ENCODE measurements at places on chromosomes 5 and 9.

GRCh38 chr9:135032868-135033460 lies 54.5 kb upstream of the OLFM1 start:
- H3K4me1 ChIP-seq = no peaks in the 10 kb centered on the region
- no peak overlapping the region for H3K27ac ChIP-seq
- no peaks in the 10 kb centered on the region for H3K36me3 ChIP-seq
- no peak overlapping the region for H3K4me3 ChIP-seq

GRCh38 chr9:128077847-128078503 lies 9.9 kb downstream of the SLC25A25 start:
- H3K36me3 ChIP-seq = no peaks in the 10 kb centered on the region
- peak overlapping the region; percentile 83 for H3K27ac ChIP-seq
- DNase-seq = no peak
- no peaks in the 10 kb centered on the region for H3K27me3 ChIP-seq
- peaks cover 15% of the 10 kb centered on the region for H3K4me1 ChIP-seq
- H3K4me3 ChIP-seq = no peak overlapping the region

DNA sequence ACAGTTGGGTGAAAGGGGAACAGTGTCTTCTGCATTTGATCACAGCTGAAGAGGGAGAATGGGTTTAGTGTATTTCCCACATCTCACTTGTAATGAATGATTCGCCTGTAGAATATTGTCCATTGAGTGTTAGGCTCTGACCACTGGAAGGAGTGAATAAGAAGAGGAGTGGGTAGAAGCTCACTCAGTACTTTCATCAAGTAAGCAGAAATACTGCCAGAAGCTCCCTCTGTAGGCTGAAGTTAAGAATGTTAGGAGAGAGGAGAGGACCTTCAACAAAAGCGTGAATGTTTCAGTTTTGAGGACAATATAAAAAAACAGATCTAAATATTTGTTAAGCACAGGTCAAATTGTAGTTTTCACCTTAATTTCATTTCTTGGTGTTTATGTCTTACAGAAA lies 27.5 kb downstream of the FSD1L start:
- no peaks in the 10 kb centered on the region for H3K36me3 ChIP-seq
- DNase-seq = no peak
- H3K4me3 ChIP-seq = no peak overlapping the region
- H3K27me3 ChIP-seq = no peaks in the 10 kb centered on the region

GRCh38 chr9:126341902-126342301 lies 15.3 kb downstream of the MVB12B start:
- H3K4me1 ChIP-seq = peaks cover 5% of the 10 kb centered on the region
- H3K27me3 ChIP-seq = no peaks in the 10 kb centered on the region
- no peak for DNase-seq
- H3K27ac ChIP-seq = peak overlapping the region; percentile 3
- no peaks in the 10 kb centered on the region for H3K36me3 ChIP-seq

DNA sequence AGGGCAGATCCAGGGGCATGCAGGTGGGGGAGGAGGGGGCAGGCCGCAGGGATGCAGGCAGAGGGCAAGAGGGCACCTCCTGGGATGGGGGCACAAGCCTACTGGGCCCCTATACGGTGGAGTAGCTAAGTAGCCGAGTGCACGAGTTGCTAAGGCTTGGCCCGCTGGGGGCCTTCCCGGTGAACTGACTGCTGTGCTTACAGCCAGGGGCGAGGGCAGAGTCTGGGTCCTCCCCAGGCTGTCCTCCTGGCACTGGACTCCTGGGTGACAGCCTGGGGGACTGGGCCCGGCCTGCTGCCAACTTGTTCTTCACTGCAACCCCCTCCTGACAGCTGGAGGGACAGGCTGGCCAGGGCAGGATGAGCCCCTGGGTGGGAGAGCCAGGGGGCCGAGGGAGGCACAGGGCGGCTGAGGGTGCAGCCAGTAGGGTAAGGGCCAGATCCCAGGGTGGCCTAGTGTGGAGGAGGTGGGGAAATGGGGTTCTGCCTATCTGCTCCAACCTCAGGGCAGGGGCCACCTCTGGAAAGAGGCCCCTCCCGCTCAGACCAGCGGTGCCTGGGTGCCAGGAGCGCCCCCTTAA lies 1.7 kb upstream of the EGFL7 start:
- H3K36me3 ChIP-seq = no peaks in the 10 kb centered on the region
- peak overlapping the region; percentile 72 for H3K27ac ChIP-seq
- H3K4me1 ChIP-seq = peaks cover 18% of the 10 kb centered on the region

DNA sequence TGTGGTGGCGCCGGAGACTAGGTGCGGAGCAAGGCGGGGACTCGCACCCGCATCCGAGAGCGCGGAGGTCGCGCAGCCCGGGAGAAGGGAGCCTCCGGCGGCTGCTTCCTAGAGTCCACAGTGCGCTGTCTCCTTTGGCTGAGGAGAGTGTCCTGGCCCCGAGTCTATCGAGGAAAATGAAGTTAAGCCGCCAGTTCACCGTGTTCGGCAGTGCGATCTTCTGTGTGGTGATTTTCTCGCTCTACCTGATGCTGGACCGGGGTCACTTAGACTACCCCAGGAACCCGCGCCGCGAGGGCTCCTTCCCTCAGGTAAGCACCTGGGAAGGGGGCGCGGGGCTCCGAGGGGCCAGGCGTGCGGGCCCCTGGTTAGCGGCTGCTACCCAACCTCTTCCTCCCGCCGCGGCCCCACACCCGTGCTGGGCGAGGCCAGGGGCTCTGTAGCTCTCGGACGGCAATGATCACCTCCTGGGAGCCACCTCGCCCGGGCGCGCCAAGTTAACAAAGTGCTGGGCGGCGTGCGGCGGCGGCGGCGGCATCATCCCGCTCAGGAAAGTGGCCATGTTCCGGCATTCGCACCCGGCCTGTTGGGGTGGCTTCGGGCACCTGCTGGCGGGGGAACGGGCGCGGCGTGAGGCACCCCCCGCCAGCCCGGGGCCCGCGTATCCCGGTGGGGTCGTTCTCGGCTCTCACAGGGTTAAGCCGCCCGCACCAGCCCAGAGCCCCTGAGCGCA lies 681 bp downstream of the MAN2A1 start:
- H3K27ac ChIP-seq = peak overlapping the region; percentile 98
- H3K4me1 ChIP-seq = no peaks in the 10 kb centered on the region
- no peaks in the 10 kb centered on the region for H3K27me3 ChIP-seq
- no peaks in the 10 kb centered on the region for H3K36me3 ChIP-seq
